ENCODE measurements at places on chromosomes 2 and 18.

- DNase-seq = no peak
Measured at GRCh38 chr2:140600116-140600515, 1530.7 kb downstream of the LRP1B start.

- no peak for DNase-seq
Measured at GRCh38 chr2:239055756-239056493, 208.0 kb downstream of the TWIST2 start.

GRCh38 chr18:4352746-4353551, 102.2 kb downstream of the DLGAP1 start:
- no peak for DNase-seq

- DNase-seq = no peak
Measured at GRCh38 chr2:104836265-104836664, 17.6 kb upstream of the POU3F3 start.

DNA sequence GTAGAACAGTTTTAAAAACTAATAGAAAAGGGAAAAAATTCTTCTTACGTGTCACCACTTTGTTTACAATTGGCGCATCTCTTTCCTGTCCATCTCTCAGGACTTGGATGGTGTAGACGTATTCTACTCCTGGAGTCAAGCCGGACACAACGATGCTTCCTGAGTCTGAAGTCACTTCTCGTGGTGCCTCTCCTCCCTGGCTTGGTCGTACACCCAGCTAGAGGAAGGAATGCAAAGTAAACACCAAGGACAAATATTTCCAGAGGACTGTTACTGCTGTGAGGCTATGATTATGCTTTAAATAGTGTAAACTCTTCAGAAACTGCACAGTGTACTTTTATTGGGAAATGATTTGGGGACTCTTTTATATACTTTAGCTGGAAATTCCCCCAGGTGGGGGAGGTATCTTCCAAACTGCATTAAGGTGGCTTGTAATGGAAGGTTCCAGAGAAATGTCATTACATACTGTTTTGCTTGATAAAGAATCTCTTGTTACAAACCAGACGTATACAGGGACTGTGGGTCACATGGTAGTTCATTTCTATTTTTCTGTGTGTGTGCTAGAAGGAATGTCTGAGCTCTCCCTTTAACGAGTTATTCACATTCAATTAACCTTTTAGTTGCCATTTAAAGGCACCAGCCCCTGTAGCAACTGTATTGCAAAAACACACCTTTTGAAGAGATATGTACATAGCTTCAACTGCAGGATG, 38.1 kb downstream of the FN1 start:
- no peak for DNase-seq

- DNase-seq = no peak
Measured at GRCh38 chr2:113276761-113277425, 1.8 kb downstream of the PAX8 start.

- DNase-seq = no peak
Measured at GRCh38 chr18:68960355-68960754, 162.5 kb downstream of the CCDC102B start.

DNA sequence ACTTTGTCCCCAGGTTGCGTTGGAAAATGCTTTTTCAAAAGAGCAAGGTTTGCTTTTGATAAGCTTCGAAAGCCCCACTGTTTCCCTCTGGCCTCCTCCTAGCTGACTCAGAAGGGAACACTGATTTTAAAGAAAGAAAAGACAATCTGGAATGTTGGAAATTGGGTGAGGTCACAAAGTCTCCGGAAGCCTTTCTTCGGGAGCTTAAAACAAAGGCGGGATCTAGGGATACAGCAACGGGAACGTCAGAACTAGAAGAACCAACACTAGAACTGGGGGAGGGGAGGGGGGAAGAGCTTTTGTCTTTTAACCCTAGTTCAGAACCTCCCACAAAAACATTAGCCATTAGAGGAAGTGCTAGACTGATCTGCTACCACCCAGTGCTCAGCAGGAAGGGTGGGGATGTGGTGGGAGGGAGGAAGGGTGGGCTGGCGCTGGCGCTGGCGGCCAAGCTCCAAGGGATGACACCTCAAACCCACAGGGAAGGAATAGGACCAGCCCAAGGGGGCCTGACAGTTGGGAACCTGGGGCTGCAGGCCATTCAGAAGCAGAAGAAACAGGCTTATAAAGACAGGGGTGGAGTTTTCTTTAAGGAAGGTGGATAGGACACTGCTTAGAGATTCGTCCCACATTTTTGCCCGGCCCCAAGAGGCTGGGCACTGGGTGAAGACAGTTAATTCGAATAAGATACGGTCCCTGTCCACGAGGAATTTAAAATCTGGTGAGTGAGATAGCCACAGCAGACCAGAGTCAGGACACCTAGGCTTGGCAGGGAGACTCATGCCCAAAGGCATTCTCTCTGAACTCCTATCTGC, 1.7 kb downstream of the TMSB10 start:
- no peak for DNase-seq

DNA sequence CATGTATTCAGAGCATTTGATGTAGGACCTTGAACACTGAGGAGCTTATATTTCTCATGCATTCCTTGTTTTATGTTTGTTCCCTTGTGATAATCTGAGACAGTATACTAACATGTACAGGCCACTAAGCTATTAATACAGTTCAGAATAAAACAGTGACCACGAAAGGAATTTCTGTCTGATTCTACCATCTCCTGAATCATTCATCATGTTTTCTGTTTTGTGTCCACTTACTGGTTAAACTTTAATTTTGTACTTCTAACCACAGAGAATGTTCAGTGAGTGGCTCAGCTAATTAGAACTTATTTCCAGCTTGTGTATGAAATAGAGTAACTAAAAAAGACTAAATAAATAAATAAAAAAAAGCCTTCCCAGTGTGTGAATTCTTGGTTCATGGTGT, 110.4 kb downstream of the LRP1B start:
- DNase-seq = no peak

- no peak for DNase-seq
Measured at GRCh38 chr18:6055711-6056110, 160.4 kb upstream of the TMEM200C start.

DNA sequence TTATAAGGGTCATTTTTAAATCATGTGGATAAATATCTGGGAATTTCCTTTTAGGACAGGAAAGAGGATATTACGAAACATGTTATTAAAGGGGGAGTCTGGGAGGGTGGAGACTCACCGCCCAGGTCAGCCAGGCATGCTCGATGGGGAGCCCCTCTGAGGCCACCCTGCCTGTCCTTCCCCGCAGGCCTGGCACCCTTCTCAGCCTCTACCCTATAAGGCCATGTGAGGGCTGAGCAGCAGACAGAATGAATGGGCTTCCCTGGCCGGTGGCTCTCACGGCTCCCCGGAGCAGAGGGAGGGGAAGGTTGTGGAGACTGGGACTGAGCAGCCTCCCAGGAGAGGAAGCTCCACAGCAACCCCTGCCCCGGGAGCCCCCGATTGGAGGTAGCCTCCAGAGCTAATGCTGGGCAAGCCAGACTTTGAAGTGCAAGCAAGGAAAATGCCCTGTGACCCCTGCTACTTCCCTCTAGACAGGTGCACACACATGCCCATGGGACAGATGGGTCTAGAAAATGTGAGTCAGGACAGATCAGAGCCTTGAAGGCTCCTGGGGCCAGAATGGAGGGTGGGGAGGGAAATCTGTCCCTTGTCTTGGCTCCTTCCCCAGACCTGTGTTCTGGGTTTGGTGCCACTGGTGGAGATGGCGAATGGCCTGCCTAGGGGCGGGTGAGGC, 13.2 kb upstream of the ARMC9 start:
- DNase-seq = no peak

GRCh38 chr2:1770566-1771380, 26.5 kb upstream of the PXDN start:
- no peak for DNase-seq

DNA sequence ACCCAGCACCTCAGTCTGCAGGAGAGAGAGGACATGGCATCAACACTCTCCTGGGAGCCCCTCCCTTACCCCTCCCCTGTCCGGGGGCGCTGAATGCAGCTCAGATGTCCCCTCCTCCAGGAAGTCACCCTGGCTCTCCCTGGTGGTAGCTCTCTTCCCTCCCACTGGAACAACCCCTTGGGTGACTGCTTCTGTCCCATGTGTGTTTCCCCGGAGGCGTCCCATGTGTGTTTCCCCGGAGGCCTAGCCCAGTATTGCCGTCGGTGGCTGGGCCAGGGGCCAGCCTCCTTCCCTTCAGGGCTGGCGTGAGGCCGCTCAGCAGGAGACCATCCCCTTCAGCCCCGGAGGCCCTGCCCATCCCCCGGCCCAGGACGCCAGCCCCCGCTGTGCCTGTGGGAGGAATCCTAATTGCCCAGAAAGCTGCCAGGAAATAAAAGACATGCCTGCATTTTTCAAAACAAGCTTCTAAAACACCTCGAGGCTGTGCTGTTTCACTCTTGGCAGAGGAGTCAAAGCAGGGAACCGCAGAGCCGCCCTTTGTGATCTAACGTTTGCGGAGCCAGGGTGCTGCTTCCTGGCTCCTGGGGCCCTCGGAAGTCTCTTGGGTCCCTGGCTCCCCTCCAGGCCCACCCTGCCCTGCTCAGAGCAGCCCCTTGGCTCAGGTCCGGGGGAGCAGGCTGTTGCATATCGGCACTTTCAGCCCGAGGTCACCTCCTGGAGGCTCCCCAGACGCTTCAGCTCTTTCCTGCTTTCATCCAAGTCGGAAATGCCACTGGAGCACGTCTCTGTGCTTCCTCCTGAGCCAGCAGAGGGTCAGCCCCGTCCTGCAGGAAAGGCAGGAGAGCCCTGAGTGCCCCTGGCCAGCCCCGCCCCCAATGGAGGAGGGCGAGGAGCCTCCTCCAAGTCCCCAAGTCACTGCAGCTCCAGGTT, 11.4 kb downstream of the SNED1 start:
- no peak for DNase-seq

- DNase-seq = no peak
Measured at GRCh38 chr2:241248897-241249296, 60.4 kb downstream of the ANO7 start.

- DNase-seq = no peak
Measured at GRCh38 chr2:19359456-19359855, 1.0 kb upstream of the OSR1 start.

- no peak for DNase-seq
Measured at GRCh38 chr18:53819671-53820070, 404.8 kb downstream of the MBD2 start.

DNA sequence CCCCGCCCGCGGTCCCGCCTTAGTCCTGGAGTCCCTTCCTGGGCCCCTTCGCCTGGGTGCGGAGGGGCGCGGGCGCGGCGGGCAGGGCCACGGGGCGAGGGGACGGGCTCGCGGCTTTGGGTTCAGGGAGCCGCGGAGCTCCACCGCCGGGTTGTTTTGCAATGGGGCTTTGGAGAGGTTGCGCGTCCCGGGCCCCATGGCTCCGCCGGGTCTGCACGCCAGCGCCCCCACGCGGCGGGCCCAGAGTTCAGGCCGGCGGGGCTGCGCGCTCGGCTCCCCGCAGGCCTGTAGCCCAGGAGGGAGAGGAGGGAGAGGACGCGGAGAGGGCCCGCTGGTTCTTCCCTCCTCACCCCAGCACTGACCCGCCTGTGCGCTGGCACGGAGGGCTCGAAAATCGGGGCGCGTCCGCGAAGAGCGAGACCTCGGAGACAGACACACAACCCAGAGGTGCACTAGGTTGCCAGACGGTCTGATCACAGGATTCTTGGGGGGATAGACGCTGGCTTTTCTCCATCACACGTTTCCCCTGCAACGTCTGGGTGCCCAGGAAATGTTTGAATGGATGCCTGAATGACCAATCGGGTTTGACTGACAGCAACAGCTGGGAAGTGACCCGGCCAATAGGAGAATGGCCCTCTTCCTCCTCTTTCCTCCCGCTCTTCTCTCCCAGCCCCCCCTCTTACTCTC, 4.9 kb upstream of the SIX2 start:
- DNase-seq = no peak

DNA sequence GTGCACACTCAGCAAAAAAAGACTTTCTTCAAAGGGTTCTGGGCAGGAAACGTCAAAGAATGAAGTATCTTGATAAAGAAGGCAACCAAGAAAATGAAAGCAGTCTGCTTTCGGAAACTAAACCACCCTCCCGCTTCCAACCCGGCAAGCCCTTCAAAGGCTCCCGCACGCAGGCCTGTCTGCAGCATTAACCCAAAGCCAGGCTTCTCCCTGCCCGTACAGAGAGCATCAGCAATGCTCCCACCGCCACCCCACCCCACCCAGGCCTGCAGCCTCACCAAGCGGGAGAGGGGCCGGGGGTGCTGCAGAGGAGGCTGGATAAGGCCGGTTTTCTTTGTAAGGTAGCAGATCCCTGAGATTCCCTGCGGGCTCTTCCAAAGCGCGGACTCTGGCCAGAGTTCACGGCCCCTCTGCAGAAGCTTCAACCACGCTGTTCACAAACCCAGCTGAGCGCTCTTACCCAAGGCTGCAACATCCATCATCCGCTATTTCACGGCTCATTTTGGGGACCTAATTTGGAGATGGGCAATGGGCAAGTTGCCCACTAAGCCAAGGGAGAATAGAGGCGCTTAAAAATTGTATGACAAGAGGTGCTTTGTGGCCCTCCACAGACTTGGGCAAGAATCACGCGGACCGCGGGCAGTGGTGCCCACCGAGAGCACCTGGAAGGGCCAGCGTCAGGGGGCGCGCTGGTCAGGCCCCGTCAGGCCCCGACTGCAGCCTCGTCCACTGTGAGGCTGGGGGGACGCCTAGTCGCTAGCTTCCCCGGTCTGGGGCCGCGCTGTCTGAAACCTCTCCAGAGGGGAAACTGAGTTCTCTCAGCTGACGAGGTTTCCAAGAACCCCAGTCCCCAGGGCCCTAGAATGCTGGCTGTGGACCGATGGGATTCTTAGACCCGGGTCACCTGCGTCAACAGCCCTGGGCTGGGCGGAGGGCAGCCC, 225.4 kb upstream of the ID2 start:
- DNase-seq = no peak

DNA sequence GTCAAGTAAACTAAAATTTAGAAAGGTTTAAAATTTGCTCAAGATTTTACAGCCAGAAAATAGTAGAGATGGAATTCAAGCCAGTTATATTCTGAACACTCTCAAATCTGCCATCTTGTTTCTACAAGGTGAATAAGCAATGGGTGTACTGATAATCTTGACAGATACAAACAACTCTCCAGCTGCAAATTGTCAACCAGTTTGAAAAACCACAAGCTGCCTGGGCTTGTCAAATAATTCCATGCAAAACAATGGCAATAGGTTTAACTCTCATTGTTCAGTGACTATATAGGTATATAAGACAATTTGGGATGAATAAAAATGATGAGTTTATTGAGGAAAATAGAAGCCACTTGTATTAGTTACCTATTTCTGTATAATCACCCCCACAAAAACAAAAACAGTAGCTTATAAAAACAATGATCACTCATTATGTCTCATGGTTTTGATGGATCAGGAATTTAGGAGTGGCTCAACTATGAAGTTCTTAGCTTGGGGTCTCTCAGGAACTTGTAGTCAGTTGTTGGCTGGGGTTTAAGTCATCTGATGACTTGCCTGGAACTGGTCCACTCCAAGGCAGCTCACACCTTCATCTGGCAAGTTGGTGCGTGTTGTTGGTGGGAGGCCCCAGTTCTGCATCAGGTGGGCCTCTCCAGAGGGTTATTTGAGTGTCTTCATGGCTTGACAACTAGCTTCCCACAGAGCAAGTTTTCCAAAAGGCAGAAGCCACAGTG, 12.6 kb upstream of the EVA1A start:
- no peak for DNase-seq

- DNase-seq = no peak
Measured at GRCh38 chr2:70902579-70902978, 33.1 kb upstream of the ATP6V1B1 start.

- DNase-seq = no peak
Measured at GRCh38 chr18:75261430-75262223, 51.0 kb downstream of the TSHZ1 start.

GRCh38 chr18:60445341-60445740, 72.8 kb upstream of the MC4R start:
- no peak for DNase-seq
